ENCODE measurements at places on chromosomes 6 and 20.

GRCh38 chr20:1700990-1701389 lies 43.4 kb upstream of the SIRPG start:
- peaks cover 18% of the 10 kb centered on the region for H3K4me1 ChIP-seq
- no peaks in the 10 kb centered on the region for H3K27me3 ChIP-seq
- H3K27ac ChIP-seq: no peak overlapping the region
- DNase-seq: no peak
- no peaks in the 10 kb centered on the region for H3K36me3 ChIP-seq

DNA sequence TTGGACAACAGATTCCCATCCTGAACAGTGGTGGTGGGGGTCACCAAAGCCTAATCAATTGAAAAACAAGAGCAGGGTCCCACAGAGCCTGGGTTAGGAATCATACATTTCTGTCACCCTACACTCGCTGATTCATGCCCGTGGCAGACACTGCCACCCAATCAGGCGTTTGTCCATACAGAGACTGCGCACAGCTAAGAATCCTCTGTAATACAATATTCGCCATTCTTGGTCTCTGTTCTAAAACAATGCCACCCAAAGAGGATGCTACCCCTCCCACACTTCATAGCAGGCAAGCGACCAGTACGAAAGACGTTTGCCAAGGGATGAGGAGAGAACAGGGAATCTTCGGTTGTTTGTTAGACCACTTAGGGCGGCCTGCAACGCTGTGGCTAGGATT lies 28.1 kb upstream of the SLC22A23 start:
- no peak overlapping the region for H3K4me3 ChIP-seq
- no peaks in the 10 kb centered on the region for H3K4me1 ChIP-seq
- DNase-seq: no peak
- H3K36me3 ChIP-seq: no peaks in the 10 kb centered on the region

GRCh38 chr6:111417181-111417585 lies 65.8 kb downstream of the REV3L start:
- no peak overlapping the region for H3K27ac ChIP-seq
- no peaks in the 10 kb centered on the region for H3K27me3 ChIP-seq
- H3K4me1 ChIP-seq: no peaks in the 10 kb centered on the region
- no peak for DNase-seq
- H3K4me3 ChIP-seq: no peak overlapping the region
- H3K36me3 ChIP-seq: peaks cover 4% of the 10 kb centered on the region

- DNase-seq: no peak
- H3K27ac ChIP-seq: no peak overlapping the region
- H3K36me3 ChIP-seq: no peaks in the 10 kb centered on the region
Observed at GRCh38 chr6:149891259-149891658, 6.7 kb downstream of the RAET1E start.

- H3K4me1 ChIP-seq: no peaks in the 10 kb centered on the region
- no peak overlapping the region for H3K27ac ChIP-seq
- DNase-seq: no peak
- no peak overlapping the region for H3K4me3 ChIP-seq
- no peaks in the 10 kb centered on the region for H3K36me3 ChIP-seq
Observed at GRCh38 chr6:99802396-99803031, 191.5 kb downstream of the MCHR2 start.

GRCh38 chr6:163249651-163250101 lies 164.8 kb upstream of the QKI start:
- peaks cover 2% of the 10 kb centered on the region for H3K27me3 ChIP-seq
- no peak for DNase-seq
- peaks cover 6% of the 10 kb centered on the region for H3K4me1 ChIP-seq
- H3K27ac ChIP-seq: no peak overlapping the region

DNA sequence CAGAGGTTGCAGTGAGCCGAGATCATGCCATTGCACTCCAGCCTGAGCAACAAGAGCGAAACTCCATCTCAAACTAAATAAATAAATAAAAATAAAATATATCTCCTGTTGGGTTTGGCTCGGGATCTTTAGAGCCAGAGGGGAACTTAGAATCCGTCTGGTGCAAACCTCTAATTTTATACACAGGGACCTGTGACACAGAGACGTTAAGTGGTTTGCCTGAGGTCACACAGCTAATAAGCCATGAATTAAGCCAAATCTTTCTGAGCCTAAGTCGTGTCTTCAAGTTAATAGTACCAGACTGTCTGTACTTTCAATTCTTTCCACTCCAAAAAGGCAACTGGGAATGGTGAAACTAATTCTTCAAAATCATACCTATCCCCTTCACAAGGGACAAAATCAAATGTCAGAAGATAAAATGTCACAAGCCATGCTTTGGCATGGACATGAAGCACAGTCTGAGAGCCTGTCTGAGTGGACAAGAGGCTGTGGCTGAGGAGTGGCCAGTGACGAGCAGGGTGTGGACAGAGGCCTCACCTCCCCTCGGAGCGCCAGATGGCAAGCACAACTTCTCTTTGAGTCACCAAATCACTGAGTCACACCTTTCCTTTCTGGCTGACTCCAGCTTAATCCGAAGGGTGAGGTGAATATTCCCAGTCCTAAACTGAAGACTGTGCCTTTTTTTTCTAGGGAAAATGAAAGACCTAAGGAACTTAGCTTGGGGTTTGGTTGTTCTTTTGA lies 177.4 kb downstream of the TFAP2A start:
- no peaks in the 10 kb centered on the region for H3K4me1 ChIP-seq
- DNase-seq: no peak
- no peaks in the 10 kb centered on the region for H3K27me3 ChIP-seq
- no peaks in the 10 kb centered on the region for H3K36me3 ChIP-seq
- no peak overlapping the region for H3K27ac ChIP-seq

Measured in natural killer cell (primary cell).